ENCODE measurements at places on chromosomes 11 and 22.
A peak's percentile ranks its signal among the peaks of the same experiment; 100 is the strongest.

DNA sequence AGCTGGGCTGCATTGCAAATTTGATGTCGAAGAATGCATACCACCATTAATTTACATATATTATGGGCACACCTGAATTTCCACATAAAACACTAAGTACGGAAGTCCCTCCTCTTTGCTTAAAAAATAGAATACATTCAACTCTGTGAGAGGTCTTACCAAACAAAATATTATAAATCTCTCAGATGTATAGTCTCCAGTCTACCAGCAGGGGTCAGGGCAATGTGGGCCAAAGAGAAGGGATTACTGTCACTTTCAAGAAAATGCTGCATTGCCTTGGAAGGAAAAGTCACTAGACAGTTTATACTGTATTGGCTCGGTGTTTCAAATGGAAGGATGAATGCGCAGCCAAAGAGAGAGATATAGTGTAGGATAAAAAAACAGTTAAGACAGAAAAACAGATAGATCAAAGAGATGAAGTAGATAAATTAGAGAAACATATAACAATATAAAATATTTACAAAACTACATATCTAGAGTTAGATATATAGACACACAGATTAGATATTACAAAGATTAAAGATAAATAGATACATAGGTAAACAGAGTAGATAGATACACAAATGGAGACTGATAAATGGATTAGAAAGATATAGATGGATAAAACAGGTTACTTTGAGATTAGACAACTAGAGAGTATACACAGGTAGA is 20.9 kb downstream of the SERGEF start:
- no peak overlapping the region for H3K27ac ChIP-seq
- peak; percentile 51 for DNase-seq
- peaks cover 12% of the 10 kb centered on the region for H3K4me1 ChIP-seq

GRCh38 chr11:100629671-100630070 is 57.4 kb upstream of the ARHGAP42 start:
- H3K4me3 ChIP-seq: no peak overlapping the region
- H3K4me1 ChIP-seq: peaks cover 19% of the 10 kb centered on the region
- H3K27me3 ChIP-seq: no peaks in the 10 kb centered on the region
- no peak for DNase-seq

DNA sequence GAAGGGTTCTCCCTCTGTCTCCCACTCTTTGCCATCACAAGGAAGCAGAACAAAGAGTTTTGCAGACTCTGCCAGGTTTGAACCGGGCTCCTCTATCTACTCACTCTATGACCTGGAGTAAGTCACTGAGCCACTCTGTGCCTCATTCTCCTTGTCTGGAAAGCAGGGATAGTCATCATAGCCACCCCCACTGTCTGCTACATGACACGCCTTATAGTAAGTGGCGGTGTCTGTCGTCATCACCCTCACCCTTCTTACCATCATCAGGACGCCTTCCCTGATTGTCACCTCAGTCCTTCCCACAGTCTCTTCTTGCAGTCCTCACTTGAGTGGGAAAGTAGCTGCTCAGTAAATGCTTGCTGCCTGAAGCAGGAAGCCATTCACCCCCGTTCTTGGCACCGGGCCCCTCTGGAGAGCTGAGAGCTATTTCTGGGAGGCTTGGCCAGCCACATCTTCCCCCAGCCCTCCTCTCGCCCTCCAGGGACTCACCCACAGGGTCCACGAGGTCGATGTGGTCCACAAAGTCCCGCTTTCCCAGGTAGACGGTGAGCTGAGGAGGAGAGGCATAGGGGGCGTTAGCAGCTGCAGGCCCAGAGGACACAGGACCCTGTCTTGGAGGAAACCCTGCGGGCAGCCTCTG is 46.4 kb downstream of the TPBGL start:
- no peaks in the 10 kb centered on the region for H3K27me3 ChIP-seq
- peaks cover 3% of the 10 kb centered on the region for H3K36me3 ChIP-seq
- no peak overlapping the region for H3K27ac ChIP-seq
- no peak for DNase-seq
- H3K4me3 ChIP-seq: no peak overlapping the region

- H3K36me3 ChIP-seq: peaks cover 3% of the 10 kb centered on the region
- no peak overlapping the region for H3K4me3 ChIP-seq
- H3K4me1 ChIP-seq: no peaks in the 10 kb centered on the region
- DNase-seq: no peak
These were observed 91.5 kb upstream of the PRDM11 start for GRCh38 chr11:45054956-45055355.

DNA sequence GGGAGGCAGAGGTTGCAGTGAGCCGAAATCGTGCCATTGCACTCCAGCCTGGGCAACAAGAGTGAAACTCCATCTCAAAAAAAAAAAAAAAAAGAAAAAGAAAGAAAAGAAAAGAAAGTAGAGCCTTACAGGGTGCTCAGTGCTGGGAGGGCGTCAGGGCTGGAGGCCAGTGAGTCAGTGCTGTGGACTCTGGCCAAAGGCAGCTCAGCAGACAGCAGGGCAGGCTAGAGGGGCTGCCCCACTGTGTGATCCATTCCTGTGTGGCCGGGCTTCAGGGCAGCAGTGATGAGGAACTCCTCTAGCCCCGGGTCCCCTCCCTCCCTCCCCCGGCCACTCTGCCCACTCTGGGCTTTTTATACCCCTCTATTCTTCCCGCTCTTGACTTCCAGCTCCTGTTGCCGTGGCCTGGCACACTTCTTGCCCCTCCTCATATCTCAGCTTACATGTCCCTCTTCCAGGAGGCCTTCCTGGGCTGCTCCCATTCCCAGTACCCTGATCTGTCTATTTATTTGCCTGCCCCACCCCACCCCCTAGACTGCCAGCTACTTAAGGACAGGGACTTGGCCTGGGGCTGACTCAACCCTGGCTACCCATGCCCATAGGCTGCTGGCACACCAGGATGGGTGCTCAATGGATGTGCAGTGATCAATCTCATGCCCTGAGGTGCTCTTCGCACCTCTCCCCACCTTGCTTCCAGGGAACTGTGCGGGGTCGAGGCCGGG is 10.1 kb downstream of the SYT12 start:
- H3K27ac ChIP-seq: no peak overlapping the region
- H3K36me3 ChIP-seq: no peaks in the 10 kb centered on the region
- no peak overlapping the region for H3K4me3 ChIP-seq
- DNase-seq: peak; percentile 71

DNA sequence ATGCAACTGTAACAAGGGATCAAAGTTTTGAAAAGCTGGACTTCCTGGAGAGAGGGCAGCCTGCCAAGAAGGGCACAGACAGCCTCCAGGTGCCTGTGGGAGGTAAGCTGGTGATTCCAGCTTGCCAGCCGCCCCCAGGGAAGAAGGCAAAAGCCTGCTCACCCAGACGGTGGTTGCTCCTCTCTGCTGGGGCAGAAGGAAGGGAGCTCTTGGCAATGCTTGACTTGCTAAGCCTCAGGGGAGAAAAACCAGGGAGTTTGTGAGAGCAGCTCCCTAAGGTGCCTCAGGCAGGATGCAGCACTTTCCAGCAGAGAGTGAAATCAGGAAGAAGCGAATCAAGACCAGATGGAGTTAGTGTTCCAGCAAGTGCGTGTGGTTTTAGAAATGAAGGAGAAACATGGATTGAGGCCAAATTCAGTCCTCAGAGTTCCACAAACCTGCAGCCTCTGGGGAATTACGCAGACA is 553.6 kb downstream of the BUD13 start:
- peaks cover 49% of the 10 kb centered on the region for H3K27me3 ChIP-seq
- DNase-seq: no peak
- H3K4me3 ChIP-seq: no peak overlapping the region
- H3K36me3 ChIP-seq: no peaks in the 10 kb centered on the region
- H3K27ac ChIP-seq: no peak overlapping the region

- H3K27me3 ChIP-seq: no peaks in the 10 kb centered on the region
- H3K27ac ChIP-seq: no peak overlapping the region
- DNase-seq: no peak
- H3K4me3 ChIP-seq: no peak overlapping the region
These were observed 182.0 kb downstream of the CWF19L2 start for GRCh38 chr11:107275632-107276031.

GRCh38 chr11:62721994-62722393 is 5.3 kb downstream of the HNRNPUL2 start:
- peaks cover 94% of the 10 kb centered on the region for H3K36me3 ChIP-seq
- peaks cover 18% of the 10 kb centered on the region for H3K4me1 ChIP-seq
- no peaks in the 10 kb centered on the region for H3K27me3 ChIP-seq
- no peak overlapping the region for H3K27ac ChIP-seq

DNA sequence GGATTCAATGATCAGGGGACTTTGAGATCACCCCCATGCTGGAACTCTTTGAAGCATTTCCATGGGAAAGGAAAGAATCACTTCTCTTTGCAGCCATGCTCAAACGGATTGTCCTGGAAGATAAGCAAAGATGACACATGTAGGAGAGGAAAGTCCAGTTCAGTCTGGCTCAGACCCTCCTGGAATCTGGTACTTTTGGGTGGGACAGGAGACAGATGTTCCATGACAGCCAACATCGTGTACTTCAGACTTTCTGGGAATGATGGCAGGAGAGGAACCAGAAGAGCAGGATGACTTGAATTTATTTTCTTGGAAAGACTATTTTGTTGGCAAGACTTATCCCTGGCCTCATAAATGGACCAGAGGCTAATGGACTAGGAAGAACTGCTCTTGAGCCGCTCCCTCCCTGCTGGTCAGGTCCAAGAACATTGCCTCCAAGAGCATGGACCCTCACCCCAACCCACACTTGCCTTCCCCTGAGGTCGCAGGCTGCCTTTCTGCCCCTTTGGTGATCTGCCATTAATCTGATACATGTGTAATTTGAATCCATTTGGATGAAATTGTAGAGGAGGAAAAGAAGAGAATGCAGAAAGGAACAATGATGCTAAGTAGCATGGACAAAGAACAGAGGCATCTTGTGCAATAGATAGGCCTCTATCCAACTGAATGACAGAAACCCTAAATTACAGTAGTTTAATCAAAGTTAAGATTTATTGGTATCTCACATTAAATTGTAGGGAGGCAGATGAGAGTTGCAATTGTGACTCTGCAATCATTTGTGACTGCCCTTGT is 201.0 kb downstream of the SNX19 start:
- no peak overlapping the region for H3K4me3 ChIP-seq
- H3K27ac ChIP-seq: no peak overlapping the region
- DNase-seq: no peak
- no peaks in the 10 kb centered on the region for H3K36me3 ChIP-seq
- peaks cover 36% of the 10 kb centered on the region for H3K27me3 ChIP-seq

- H3K4me3 ChIP-seq: no peak overlapping the region
- H3K4me1 ChIP-seq: no peaks in the 10 kb centered on the region
- H3K27ac ChIP-seq: no peak overlapping the region
- peaks cover 79% of the 10 kb centered on the region for H3K27me3 ChIP-seq
These were observed 21.9 kb upstream of the RTL6 start for GRCh38 chr22:44519886-44520285.

- no peak overlapping the region for H3K27ac ChIP-seq
- H3K36me3 ChIP-seq: peaks cover 41% of the 10 kb centered on the region
- peaks cover 16% of the 10 kb centered on the region for H3K4me1 ChIP-seq
- no peaks in the 10 kb centered on the region for H3K27me3 ChIP-seq
- DNase-seq: no peak
These were observed 86.5 kb downstream of the MYEOV start for GRCh38 chr11:69380451-69380901.

DNA sequence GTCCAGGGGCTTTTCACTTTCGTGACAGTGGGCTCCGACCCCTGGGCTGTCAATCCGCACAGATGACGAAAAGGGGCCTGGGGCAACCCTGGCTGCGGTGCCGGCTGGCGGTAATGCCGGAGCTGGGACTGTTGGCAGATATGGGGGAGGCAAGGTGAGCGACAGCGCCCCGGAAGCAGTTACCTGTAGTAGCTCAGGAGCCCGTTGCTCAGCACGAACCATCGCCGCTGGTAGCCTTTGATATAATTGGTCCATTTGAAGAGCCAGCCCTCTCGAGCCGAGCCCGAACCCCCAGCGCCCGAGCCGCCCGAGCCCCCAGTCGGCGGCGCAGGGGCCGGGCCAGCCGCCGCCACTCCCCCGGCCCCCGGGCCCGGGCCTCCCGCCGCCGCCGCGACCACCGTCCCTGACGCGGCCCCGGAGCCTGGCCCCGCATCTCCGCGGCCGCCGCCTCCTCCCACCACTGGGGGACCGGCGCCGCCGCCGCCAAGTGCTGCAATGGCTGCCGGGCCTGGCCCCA is 396 bp downstream of the OSBP start:
- H3K27ac ChIP-seq: peak overlapping the region; percentile 99
- peaks cover 34% of the 10 kb centered on the region for H3K4me1 ChIP-seq
- peak overlapping the region; percentile 99 for H3K4me3 ChIP-seq
- peak; percentile 63 for DNase-seq
- peaks cover 57% of the 10 kb centered on the region for H3K36me3 ChIP-seq

GRCh38 chr11:19766206-19766605 is 53.6 kb downstream of the NAV2 start:
- DNase-seq: no peak
- H3K4me3 ChIP-seq: no peak overlapping the region
- peaks cover 23% of the 10 kb centered on the region for H3K27me3 ChIP-seq
- no peaks in the 10 kb centered on the region for H3K36me3 ChIP-seq
- H3K4me1 ChIP-seq: no peaks in the 10 kb centered on the region

DNA sequence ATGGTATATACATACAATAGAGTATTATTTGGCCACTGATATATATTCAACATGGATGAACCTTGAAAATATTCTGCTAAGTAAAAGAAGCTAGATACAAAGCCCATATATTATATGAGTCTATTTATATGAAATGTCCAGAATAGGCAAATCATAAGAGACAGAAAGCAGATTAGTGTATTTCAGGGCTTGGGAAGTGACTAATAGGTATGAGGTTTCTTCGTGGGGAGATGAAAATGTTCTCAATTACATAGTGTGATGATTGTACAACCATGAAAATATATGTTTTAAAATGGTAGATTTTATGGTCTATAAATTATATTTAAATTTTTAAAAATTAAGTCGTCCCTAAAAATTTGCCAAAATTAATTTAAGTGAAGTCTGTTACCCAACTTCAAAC is 92.2 kb downstream of the STK33 start:
- H3K27me3 ChIP-seq: peaks cover 14% of the 10 kb centered on the region
- DNase-seq: no peak
- no peaks in the 10 kb centered on the region for H3K4me1 ChIP-seq
- no peak overlapping the region for H3K27ac ChIP-seq

- H3K4me1 ChIP-seq: no peaks in the 10 kb centered on the region
- no peak for DNase-seq
- no peak overlapping the region for H3K4me3 ChIP-seq
- no peak overlapping the region for H3K27ac ChIP-seq
- H3K36me3 ChIP-seq: no peaks in the 10 kb centered on the region
These were observed 349.8 kb upstream of the PITPNB start for GRCh38 chr22:28268850-28269249.

DNA sequence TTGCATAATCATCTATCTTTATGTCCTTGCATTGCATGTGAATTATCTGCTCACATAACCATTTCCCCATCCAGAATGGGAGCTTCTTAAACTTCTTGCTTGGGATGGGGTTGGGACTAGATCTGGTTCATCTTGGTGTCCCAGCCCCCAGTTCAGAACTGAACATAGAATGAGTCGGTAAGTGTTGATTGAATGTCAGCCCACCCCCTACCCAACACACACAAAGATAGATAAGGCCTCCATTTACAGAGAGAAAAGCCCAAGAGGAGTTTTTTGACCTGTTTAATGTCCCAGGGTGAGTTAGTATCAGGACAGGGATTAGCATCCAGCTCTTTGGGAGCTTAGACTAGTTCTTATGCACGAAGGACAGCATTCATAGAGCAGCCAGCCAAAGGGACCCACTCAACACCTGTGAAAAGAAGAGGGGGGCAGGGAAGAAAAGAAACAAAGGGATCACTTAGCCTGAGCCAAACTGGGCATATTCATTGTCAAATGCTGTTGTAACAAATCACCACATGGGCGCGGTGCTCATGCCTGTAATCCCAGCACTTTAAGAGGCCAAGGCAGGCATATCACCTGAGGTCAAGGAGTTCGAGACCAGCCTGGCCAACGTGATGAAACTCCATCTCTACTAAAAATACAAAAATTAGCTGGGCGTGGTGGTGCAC is 57.4 kb downstream of the CHRDL2 start:
- H3K36me3 ChIP-seq: peaks cover 5% of the 10 kb centered on the region
- no peaks in the 10 kb centered on the region for H3K27me3 ChIP-seq
- peak overlapping the region; percentile 40 for H3K27ac ChIP-seq
- peaks cover 14% of the 10 kb centered on the region for H3K4me1 ChIP-seq
- H3K4me3 ChIP-seq: no peak overlapping the region

All from Calu3 (cell line).